Esophagus muscularis mucosa (tissue), 4 donors: ENCODE measurements at places on chromosomes 1 and 21. TPM values are rescaled to one million over a fixed set of nuclear protein-coding genes. Genes with fewer than 3 reads are reported as not detected.

DNA sequence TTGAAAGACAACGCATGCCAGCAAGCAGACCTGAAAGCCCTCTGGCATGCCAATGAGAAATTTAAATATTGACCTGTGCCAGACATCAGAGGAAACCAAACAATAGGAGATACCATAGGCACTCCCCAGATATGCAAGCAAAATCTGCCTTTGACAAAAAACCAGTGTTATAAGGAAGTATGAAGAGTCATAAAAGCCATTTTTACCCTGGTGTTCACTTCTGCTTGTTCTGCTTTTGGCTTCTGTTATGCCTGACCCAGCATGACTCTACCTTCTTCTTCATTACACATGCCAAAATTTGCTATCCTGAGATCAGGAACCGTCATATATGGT is 26.4 kb downstream of the NPHS2 start:
- no peak for DNase-seq

DNA sequence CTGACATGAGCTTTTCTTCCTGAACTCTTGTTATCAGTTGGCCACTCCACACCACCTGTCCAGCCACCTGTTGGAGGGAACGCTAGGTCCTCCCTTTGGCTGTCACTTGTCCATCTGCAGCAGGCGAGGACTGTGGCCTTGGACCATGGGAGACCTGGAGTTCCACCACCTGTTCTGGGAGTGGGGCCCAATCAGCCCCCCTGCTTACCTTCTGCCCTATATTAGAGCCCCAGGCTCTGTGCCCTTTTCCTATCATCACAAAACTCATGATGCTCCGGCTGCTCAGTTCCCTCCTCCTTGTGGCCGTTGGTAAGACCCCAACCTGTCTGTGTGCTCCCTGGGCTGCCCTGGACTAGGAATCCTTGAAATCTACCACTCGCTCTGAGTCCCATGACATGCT is at the start of gene CELA3A:
Gene CELA3A, plus strand, starts transcription at position 249 of the 400 bp plus-strand sequence. Its CDS starts 18 bp downstream, at position 267.
- DNase-seq = no peak

DNA sequence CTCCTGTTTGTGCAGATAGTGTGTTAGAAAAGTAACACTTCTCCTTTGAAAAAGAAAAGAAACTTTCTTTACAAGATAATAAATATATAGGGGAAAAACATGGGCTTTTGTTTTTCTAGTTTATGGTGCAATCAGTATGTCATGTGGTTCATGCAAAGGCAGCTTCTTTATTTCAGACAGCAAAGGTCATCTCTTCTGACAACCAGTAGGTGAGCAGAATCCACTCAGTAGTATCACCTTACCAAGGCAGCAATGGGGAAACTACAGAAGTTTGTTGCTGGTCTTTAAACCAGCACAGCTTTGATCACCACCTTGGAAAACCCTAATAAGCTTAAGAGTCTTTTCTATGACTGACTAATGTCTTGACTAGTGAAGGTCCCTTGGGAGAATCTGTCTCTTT is 13.0 kb upstream of the SAMSN1 start:
- no peak for DNase-seq

Gene LCE3A
- total RNA-seq = not detected

Gene TDRD5
- total RNA-seq = 0.06 TPM

Gene PADI2
- total RNA-seq = 0.46 TPM

GRCh38 chr1:74683656-74684055 is 10.1 kb upstream of the ERICH3 start:
- no peak for DNase-seq

DNA sequence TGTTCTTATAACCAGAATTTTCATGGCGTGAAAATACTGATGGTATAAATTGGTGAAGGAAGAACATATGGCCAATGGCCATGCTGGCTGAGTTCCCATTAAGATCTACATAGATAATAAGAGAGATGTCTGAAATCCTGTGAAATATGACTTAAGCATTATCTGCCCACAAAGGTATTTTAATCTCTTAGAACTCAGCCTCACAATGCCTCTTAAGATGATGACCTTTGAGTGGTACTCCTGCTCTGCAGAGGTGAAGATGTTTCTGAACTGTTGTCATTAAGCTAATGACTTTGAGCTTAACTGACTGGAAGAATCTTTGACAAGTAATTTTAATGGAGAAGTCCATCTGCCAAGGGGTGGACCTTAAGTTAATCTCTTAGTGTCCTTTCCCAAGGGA is 148.7 kb downstream of the ZNF326 start:
- no peak for DNase-seq

Gene PLK3
- total RNA-seq = 11.3 TPM

DNA sequence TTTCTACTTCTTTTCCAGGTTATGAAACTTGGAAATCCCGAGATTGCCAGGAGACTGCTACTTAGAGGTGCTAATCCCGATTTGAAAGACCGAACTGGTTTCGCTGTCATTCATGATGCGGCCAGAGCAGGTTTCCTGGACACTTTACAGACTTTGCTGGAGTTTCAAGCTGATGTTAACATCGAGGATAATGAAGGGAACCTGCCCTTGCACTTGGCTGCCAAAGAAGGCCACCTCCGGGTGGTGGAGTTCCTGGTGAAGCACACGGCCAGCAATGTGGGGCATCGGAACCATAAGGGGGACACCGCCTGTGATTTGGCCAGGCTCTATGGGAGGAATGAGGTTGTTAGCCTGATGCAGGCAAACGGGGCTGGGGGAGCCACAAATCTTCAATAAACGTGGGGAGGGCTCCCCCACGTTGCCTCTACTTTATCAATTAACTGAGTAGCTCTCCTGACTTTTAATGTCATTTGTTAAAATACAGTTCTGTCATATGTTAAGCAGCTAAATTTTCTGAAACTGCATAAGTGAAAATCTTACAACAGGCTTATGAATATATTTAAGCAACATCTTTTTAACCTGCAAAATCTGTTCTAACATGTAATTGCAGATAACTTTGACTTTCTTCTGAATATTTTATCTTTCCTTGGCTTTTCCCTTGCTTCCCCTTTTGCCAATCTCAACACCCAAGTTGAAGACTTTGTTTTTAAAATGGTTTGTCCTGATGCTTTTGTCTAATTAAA is 4.0 kb downstream of the CDKN2C start:
- DNase-seq = no peak

DNA sequence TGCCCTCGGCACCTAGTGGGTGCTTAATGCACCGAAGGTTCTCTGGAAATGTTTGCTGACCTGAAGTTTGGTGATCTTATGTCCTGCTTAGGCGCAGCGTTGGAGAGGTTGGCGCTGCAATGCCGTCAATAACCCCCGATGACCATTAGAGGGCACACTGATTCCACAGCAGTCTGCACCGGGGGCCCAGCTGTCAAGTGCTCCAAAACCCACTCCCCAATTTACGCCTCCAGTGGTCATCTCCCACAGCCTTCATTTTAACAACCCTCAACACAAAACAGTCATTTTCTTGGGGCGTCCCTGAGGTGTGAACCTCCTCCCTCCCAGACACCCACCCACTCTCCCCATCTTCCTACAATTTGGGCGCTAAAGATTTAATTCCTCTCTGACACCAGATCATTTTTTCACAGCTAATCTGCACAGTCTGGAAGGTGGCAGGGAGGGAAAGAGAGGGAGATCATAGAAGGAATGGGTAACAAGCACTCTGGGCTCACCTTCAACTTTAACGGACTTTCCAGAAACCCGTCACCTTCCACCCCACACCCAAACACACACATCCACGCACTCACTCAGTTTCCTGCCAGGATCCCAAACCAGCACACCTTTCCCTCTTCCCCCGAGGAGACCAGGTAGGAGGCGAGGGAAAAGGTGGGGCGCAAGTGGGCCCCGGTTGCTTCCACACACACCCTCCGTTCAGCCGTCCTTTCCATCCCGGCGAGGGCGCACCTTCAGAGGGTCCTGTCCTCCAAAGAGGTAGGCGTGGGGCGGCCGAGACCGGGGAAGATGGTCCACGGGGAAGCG is 570 bp upstream of the NPR1 start:
- DNase-seq = no peak

DNA sequence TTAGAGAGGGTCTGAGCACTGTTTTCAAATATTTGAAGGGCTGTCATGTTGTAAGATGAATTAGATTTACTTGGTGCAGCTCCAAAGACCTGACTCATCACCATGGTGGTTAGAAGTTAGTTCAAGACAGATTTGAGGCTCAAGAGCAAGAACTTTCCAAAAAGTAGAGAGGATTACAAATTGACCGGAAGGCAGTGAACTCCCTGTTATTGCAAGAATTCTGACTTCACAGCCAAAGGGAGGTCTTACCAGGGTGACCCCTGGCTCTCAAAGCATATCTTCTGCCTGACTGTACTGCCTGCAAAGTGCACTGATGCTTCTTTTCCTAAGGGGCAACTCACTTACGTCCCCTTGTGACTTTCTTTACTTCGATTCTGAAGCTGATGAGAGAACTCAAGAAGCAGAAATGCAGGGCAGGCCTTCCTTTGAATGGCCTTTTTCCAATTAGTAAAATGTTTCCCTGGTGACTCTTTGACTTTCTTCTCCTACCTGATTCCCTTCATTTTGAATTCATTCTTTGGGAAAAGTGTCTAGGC is 86.4 kb downstream of the NAV1 start:
- no peak for DNase-seq

- no peak for DNase-seq
These were observed 21.8 kb downstream of the PSMB2 start for GRCh38 chr1:35619237-35620121.

- DNase-seq = no peak
These were observed 62.8 kb upstream of the PRRC2C start for GRCh38 chr1:171422511-171422910.

Gene CFHR5
- total RNA-seq = not detected

GRCh38 chr1:206526064-206526911 is 19.0 kb downstream of the RASSF5 start:
- no peak for DNase-seq

DNA sequence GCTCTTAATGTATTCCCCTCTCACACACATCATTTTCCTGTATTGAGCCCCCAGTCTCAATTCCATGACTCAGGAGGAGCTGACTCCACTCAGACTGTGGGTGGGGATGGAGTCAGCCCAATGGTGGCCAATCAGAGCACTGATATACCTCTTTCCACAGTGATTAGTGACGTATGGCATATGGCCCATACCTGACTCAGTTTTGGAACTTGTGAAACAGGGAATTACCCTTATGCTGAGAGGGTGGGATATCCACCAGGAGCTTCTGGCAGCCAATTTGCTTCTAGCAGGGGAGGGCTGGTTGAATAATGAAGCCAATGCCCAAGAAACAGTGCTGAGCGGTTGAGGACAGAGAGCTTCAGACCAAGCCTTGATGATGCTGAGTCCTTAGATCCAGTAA is 86.4 kb upstream of the SPATA6 start:
- no peak for DNase-seq

DNA sequence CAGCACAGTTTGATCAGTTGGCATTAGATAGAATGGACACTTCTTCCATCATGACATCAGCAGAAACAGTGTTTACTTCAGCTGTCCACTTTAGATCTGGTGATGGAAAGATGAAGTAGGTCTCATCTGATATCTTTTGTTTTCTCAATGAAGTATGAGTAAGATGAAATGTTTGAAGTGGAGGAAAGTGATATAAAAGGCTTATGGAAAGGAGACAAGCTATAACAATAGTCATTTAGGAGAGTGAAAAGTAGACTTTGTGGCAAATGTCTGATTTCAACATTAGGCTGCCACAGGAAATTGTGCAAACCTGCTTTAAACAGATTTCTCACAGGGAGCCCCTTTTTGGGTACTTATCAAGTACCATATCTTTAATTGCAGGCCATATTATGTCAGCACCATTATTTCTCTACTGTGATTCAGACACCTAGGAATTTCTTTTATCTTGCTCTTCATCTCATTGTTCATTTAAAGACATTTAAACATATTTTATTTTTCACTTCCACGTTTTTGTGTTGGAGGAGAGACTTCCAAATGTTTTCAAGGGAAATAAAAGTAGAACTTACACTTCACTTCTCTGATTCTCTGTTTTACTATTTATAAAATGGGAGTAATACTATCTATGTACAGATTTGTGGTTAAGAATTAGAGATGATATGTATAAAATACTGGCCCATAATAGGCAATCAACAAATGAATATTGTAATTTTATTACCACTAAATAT is 18.1 kb downstream of the PDC start:
- no peak for DNase-seq

Gene ZNF593OS
- total RNA-seq = not detected

Gene KDF1
- total RNA-seq = not detected

DNA sequence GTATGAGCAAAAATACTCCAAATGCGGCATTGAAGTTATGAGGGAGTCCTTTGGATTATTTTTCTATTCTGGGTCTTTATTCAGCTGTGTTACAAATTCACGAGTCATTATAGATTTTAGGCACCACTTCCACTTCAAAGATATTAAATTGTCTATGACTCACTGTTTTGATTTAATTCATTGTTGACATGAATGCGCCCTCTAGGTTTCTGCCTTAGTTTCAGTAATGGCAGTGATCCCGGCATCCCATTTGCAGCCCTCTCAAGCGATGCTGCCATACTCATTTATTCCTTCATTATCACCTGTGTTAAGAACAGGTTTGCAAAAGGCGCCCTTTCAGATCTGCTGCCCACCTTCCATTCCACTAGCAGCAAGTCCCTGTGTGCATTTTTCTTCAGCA is 14.0 kb downstream of the RSPO1 start:
- DNase-seq = no peak

GRCh38 chr1:97013941-97014340 is 292.4 kb downstream of the PTBP2 start:
- no peak for DNase-seq

GRCh38 chr1:110418729-110419128 is 11.2 kb upstream of the LAMTOR5 start:
- DNase-seq = no peak

DNA sequence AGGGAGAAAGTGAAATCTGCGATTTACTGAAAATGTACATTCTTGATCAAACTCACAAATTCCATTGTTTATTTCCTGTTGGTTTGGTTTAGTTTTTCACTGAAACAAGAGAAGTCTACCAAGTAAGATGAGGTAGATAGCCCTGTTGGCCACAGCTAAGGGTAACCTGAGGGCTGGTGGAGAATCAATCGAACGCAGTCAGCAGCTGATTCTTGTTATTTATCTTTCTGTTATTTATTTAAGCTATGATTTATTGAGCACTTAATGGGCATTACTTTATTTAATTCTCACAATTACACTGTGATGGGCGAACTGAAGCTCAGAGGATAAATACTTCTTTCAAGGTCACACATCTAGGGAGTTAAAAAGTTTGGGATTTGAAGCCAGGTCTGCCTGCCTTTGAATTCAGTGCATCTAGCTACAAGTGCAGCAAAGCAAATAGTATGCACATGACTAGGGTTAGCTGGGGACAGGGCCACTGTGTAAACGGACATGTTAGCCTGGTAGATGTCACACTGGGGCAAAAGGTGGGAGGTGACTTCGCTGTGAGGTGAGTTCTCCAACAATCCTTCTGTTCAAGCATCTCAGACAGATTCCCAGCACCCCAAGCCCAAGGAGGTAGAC is 106.5 kb upstream of the GADD45A start:
- DNase-seq = no peak

Gene SLAMF9
- total RNA-seq = not detected

Gene GCSAML
- 0.83 TPM for total RNA-seq

GRCh38 chr1:153374071-153374470 is 1.4 kb downstream of the S100A12 start:
- DNase-seq = no peak

- no peak for DNase-seq
These were observed 119.0 kb downstream of the AK5 start for GRCh38 chr1:77400781-77401180.
